ENCODE measurements at places on chromosomes 7 and 10.

DNA sequence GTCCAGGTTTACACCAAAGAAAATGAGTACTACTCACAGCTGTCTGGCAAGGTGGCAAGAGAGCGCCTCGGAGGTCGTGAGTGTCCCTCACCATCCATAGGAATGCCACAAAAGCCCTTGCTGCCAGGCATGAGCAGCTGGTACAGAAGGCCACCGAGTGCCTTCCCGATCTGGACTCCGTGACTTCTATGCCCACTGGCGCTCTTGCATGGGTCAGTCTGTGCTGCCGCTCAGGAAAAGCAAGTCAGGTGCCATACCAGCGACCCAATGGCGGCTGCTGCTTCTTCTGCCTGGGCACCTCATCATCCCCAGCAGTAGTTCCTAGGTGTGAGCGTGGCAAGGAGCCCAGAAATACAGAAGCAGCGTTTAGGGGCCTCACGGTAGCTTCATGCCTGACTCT lies 11.7 kb downstream of the TBXAS1 start:
- no peak for DNase-seq

- no peak for DNase-seq
Observed at GRCh38 chr7:25313526-25313925, 85.2 kb upstream of the NPVF start.

- DNase-seq: no peak
Observed at GRCh38 chr10:44749151-44749550, 162.0 kb upstream of the TMEM72 start.

DNA sequence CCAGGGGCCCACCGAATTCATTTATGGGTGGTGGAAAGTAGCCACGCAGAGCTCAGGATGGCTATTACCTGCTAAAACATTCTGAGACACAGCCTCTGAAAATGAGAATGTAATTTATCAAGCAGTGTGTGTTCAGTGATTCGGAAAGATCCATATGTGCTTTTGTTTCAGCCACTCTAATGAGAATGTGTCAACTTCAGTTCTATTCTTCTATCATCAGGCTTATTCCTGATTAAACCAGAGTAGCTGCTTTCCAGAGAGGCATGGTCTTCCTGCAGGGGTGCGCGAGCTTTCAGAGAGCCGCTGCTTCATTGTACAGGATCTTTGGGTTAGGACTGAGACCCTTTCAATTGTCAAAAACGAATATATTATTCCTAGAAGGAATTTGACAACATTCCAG lies 167.6 kb downstream of the OTUD1 start:
- DNase-seq: no peak

GRCh38 chr7:137297551-137298463 lies 45.7 kb downstream of the PTN start:
- no peak for DNase-seq

DNA sequence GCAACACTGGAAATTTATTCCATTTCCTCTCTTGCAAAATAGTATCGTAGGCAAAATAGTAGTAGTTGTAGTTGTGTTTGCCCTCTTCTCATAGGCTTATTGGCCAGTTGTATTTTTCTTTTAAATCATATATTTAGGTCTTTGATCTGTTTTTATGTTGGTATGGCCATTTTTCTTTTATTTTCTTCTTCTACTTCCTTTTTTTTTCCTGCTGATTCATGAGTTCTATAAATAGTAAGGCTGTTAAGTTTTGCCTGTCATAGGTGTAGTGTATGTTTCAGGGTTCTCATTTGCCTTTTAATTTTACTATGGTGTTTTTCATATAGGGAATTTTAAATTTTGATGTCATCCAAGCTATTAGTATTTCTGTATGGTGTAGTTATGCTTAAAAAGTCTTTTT lies 25.4 kb upstream of the MRC1 start:
- no peak for DNase-seq

- no peak for DNase-seq
Observed at GRCh38 chr7:95675016-95675415, 78.7 kb upstream of the PDK4 start.

DNA sequence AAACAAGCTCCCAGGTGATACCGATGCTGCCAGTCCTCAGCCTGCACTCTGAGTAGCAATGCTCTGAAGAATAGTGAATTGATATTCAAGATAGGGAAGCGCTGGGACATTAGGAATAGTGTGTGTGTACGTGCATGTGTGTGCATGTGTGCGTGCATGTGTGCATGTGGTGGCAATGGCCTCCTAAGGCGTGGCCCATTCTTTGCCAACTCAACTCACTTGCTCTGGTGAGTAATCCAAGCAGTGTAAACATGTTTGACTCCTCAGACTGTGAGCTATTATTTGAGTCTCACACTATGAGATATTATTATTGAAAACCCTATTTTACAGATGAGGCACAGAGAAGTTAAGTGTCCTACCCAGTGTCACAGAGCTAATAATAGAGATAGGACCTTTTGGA lies 186.6 kb downstream of the RAB11FIP2 start:
- no peak for DNase-seq

GRCh38 chr7:130393101-130393561 lies 12.8 kb downstream of the CPA1 start:
- DNase-seq: no peak

- DNase-seq: no peak
Observed at GRCh38 chr7:85749696-85750453, 563.0 kb upstream of the SEMA3D start.

- no peak for DNase-seq
Observed at GRCh38 chr7:91892821-91893340, 12.4 kb upstream of the MTERF1 start.

DNA sequence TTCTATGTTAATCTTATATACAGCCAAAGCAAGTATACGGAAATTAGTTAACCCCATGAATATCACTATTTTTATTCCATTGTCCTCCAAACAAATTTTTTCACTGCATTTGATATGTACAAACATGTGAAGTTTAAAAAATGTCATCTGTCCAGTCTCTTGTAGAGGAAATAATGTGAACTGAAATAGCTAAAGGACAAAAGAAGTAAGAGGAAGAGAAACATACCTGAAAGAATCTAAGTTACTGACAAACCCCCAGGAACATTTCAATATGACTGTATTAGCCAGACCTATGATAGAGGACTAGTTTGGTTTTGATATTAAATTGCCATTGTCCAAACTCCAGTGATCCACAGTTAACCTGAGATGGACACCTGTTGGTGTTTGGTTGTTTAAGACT lies 80.6 kb downstream of the NRCAM start:
- DNase-seq: no peak

- no peak for DNase-seq
Observed at GRCh38 chr10:109959259-109960145, 36.2 kb upstream of the XPNPEP1 start.

DNA sequence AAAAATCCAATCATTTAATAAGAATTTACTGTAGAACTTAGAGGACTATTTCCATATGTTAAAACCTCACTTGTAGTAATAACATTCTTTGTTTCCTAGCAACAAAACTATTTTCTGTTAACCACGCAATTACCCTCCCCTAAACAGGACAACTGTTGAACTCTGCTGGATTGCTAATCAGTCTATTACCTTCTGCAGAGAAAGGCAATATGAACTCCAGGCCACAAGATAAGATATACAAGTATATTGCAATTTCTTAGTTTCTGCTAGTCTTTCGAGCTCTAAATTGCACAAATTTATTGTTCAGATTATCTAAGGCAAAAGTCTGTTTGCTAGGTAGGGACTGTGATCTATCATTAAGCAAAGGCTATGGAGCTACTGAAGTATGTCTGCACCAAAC lies 920.1 kb upstream of the LRRN3 start:
- DNase-seq: no peak

GRCh38 chr7:25073451-25073850 lies 51.6 kb downstream of the CYCS start:
- DNase-seq: no peak

- no peak for DNase-seq
Observed at GRCh38 chr10:57161157-57161556, 800.1 kb upstream of the ZWINT start.

GRCh38 chr7:24108906-24109376 lies 175.0 kb upstream of the NPY start:
- no peak for DNase-seq

DNA sequence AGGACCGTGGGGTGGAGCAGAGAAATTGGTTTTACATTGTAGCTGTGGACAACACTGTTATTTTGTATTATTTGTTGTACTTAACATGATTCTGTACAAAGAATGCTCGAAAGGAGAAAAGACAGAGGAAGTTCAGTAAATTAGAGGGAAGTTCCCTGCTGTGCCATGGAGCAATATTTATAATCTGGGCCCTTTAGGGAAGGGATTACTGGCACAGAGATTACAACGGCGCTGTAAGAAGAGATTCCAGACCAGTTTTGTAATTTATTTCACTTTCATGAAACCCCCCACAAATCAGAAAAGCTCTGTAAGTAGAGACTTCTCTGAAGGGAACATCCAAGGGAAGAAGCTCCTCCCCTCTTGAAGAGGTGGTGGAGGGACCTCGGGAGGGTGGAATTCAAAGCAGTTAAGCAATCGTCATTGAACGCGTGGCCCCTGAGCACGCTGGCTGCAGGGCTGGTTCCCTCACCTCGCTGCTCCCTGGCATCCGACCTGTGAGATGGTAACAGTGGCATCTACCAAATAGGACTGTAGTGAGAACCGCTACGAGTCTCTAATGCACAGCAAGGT lies 113.5 kb downstream of the KLF6 start:
- DNase-seq: no peak

- no peak for DNase-seq
Observed at GRCh38 chr7:131769241-131769640, 212.8 kb upstream of the PODXL start.

DNA sequence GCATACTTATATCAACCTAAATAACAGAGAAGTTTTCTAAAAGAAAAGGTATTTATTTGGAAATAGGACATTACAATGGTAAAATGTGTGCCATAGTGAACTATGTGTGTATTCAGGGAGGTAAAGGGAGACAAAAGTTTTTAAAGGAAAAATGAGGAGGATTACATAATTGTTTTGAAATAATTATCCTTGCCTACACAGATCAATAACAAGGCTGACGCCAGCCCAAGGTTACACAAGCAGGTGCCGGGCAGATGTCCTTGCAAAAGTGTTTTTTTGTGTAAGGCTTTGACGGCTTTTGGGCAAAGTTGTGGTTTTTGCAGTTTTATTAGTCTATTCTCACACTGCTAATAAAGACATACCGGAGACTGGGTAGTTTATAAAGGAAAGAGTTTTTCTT lies 22.7 kb upstream of the SLC35B4 start:
- no peak for DNase-seq

GRCh38 chr7:30464231-30464671 lies 14.3 kb downstream of the NOD1 start:
- DNase-seq: no peak

DNA sequence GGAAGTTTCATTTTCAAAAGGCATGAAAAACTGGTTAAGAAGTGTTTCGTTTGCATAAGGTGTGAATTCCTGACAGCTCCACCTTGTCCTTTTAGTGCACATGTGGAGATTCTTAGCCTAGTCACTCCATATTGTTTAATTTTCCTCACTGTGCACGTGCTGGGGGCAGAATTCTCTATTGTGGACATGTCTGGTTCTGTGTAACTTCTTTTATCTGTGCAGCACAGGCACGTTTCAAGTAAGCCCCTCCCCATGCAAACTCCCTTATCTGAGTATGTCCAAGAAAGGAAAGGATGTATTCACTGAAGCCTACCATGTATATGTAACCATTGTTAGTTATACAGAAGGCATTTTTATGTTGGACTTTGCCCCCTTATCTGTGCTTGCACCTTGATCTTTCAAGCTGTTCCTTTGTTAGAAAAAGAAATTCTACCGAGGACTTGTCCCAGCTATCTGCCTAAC lies 1346.3 kb downstream of the REEP3 start:
- no peak for DNase-seq

- no peak for DNase-seq
Observed at GRCh38 chr7:99699946-99700345, 20.1 kb upstream of the CYP3A5 start.

DNA sequence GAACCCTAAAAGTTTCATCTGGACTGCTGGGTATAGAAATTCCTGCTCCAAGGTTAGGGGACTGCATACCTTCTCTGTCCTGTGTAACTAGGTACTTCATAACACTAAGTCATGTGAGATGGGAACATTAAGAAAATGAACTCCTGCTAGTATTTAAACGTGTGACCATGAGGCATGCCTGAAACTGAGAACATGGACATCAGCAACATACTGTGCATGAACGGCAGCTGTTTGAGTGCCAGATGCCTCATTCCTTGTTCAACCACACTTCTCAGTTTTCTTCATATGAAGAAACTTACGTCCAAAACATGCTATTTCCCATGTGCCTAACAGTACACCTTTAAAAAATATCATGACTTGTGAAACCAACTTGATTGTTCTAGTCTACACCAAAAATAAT lies 88.5 kb downstream of the CREM start:
- DNase-seq: no peak

DNA sequence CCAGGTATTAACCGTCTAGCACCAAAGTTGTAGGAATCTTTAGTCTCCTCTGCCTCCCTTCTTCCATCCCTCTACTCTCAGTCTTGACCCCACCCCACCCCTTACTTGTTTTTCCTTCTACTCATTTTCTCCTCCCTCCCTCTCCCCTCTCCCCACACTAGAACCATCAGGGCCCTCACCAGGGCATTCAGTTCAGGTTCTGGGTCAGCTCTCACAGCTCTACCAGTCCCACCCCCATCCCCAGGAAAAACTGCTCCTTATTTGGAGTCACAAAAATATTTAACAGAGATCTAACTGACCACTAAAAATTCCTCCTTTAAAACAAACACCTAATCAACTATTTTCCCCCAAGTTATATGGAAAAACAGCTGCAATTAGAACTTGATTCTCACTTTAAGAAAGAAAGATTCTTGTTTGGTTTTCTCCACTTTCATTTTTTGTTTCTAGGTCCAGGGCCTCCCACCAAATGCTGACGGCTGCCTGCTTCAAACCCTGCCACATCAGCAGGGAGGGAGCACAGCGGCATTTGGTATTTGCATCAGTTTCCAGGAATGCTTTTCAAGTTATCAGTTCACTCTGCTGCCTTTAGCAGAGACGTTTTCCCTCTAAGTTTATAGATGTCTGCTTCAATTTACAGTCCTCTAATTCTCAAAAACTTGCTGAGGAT lies 2.8 kb upstream of the COL1A2 start:
- no peak for DNase-seq

- DNase-seq: no peak
Observed at GRCh38 chr7:105963038-105963667, at the start of gene CDHR3. Gene CDHR3 (plus strand): TSS chr7:105963264. CDS start chr7:105963319, 55 bp downstream.

GRCh38 chr10:101453791-101454718 lies 100.1 kb downstream of the BTRC start:
- DNase-seq: no peak

Data from activated T-helper 1 cell treated with anti-CD3 and anti-CD28 coated beads, Interleukin-2, amount 50 U/mL, for 16 hours (primary cell).